Memory B cell (primary cell): ENCODE measurements at places on chromosomes 5 and 9.

DNA sequence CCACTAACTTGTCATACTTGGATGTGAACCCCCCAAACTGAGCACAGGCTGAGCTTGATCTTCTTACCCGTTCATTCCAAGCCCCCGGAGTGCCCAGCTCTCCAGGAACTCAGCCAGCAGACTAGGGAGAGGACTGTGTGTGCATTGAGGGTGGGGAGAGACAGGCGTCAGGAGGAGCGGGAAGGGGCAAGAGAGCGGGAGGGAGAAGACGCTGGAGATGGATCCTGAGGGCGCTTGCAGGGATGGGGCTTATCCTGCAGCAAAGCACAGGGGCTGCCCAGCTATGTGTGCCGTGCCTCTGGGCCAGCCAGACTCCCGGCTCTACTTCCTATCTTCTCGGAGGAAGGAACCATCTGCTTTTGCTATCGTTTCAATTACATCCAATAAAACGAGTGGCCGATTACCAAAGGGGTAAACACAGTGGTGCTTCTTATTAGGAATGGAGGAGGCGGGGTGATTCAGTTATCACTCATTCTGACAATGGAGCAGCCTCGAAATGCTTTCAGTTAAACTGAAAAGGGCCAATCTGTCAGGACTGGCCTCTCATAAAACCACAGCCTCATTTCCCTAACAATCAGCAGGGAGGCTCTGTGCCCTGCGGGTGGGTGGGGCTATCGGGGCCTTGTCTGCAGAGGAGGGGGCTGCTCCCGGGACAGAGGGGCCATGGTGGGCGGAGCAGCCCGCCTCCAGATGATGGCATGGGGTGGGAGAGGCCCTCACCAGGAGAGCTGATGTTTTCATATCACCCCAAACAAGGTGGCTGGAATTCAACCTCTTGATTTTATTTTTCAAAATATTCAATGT, 168.2 kb downstream of the DAB2IP start:
- no peak for DNase-seq

GRCh38 chr5:51632793-51633192, 249.5 kb downstream of the ISL1 start:
- no peak for DNase-seq

- no peak for DNase-seq
Measured at GRCh38 chr9:136750526-136750925, 2.2 kb upstream of the LCN6 start.

DNA sequence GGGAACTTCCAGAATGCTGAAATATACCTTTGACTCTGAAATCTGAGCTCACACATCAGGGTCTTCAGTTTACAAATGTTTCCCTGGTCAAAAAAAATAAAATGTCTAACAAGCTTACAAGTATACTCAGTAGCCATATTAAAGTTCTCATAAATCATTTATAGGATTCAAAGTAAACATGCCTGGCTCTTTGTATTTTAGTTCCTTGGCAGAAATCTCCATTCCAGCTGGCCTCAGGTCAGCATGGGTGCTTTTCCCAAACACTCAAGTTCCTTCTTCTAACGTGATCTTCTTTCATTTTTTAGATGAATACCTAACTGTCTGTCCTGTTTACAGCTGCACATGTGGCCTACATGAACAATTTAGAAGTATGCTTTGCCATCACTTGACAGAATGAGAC, 263.2 kb downstream of the GAS1 start:
- DNase-seq, result no peak

GRCh38 chr9:133991964-133992779, at the start of gene VAV2:
Gene VAV2 (minus strand): TSS chr9:133992324. CDS start chr9:133992278, 46 bp downstream.
- DNase-seq, result peak; percentile 57

GRCh38 chr5:90112033-90112692, 297.4 kb downstream of the CETN3 start:
- DNase-seq, result no peak

DNA sequence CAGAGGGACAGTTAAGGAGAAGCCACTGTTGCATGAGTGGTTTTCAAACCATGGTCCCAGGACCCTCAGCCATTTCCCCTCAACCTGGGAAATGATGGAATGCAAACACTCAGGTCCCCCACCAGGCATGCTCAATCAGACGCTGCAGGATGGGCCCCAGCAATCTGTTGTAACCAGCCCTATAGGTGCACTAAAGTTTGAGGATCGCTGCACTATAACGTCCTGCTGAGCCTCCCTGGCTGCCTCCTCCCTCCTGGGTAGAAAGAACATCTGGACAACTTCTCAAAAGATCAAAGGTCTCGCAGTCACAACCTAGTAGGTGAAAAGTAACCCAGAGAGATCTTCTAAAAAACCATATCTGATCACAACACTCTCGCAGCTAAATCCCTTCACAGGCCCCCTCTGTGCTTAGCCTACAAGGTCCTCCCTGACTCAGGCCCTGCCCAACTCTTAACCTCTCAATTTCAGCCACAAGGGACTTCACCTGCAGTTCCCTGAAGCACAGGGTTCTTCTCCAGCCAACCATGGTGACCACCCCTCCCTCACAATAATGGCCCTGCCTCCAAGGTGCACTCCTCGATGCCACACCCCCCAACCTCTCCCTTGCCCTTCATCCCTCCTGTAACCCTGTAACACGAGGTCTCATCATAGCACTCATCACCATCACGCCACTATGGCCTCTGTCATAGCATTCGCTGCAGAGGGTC, 3.5 kb downstream of the SHB start:
- DNase-seq, result no peak

DNA sequence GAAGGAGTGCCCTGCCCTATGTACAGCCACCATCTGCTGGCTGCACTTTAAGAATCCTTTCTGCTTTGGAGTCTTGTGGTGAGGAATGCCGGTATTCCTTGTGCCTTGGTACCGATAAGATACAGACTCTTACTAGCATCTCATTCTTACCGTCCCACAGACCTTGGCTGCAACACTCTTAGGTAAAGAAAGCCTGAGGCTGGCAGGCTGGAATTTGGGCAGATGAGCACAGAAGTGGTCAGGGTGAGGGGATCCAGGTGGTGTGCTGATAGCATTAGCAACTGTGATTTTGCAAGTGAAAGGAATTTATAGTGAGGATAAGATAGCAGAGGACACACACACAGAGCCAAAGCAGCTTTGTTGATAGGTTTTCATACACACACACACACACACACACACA, 198.1 kb downstream of the ENC1 start:
- no peak for DNase-seq

DNA sequence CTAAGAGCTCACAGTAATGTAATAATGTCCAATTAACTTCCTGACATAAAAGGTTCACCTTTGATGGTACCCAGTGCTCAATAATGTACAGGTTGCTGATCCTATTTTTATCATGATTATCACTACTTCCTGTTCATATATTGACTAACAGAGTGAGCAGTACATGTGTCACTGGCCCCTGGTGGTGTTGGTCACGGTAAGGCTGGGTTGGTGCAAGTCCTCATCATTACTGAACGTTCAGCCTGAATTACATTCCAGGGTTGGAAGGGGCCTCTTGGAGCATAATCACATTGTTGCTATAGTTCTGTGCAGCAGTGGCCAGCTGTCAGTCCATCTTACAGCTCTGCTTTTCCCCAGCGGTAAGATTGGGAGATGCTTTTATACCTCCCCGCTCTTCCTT, 24.2 kb upstream of the CKMT2 start:
- no peak for DNase-seq

DNA sequence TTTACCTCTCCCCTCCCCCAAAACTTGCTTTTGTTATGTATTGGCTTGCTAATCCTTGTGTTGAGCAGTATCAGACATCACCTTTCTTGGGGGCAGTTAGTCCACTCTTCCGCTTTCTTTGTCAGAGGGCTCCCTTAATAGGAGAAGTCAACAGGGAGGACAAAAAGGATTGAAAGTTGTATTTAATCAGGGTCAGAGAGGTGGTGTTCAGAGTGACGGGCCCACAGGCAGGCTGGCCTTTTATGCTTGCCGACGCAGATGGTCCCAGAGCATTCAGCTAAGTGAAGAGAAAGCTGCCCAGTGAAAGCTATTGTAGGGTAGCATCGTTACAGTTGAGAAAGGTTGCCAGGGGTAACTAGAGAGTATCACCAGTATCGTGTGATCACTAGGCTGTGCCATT, 131.1 kb downstream of the ZCCHC7 start:
- peak; percentile 15 for DNase-seq

- DNase-seq, result no peak
Measured at GRCh38 chr9:108687006-108687987, 168.5 kb downstream of the ACTL7B start.

DNA sequence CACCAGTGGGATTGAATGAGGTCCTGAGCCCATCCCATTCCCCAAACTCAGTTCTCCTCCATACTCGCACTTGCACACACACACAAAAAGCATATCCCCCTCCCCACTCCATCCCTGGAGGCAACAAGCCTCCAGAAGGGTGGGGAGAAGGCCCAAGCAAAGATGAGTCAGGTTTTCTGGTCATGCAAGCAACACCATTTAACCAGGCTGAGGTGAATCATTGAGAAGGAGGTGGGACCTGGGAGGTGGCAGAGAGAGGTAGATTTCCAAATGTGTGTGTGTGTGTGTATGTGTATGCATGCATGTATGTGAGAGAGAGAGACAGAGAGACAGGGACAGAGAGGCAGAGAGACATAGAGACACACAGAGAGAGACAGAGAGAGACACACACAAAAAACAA, 185.2 kb upstream of the TRIM32 start:
- DNase-seq, result no peak

DNA sequence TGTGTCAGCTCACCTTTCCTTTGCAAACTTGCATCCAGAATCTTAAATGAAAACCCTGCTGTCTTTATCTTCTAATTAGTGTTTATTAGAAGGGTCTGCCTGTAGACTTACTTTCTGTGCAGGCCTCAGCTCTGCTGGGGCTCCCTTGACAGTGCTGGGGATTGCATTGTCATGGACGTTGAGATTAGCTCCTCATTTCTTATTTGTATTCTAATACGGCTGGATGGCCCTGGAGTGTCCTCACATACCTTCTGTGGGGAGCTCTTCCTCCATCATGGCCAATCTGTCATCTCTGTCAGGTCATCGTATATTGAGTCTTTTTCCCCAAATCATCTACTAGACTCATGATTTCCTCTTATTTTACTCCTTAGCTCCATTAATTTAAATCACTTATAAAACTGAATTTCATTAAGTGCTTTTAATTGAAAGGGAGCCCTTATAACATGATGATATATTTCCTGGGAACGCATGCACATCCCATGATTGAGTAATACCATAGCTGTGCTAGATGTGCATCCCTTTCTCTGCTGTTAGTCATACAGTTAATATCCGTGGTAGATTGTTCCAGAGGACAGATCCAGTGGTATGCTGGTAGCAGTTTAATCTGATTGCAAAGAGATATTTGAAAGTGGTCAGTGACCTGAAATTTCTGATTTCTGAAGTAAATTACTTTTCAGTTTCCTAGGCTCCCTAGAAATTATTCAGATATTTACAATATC, 61.6 kb downstream of the ICE1 start:
- DNase-seq, result no peak

- no peak for DNase-seq
Measured at GRCh38 chr5:178420354-178420781, 169.8 kb downstream of the COL23A1 start.

GRCh38 chr9:119003201-119003611, 366.0 kb downstream of the BRINP1 start:
- DNase-seq, result no peak

DNA sequence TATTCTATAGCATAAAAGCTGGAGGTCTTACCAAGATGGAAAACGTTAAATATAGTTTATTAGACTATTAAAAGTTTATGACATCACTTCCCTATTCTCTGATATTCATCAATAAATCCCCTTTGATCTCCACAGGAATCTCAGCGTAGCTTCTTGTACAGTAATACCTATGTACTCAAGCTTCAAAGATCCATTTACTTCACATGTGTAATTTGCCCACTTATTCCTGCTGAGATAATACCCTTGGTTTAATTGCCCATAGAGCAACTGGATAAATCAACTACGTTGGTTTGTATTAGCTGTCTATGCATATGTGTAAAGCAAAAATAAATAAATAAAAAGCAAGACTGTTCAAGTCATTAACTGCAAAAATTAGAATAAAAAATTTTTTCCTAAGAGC, 219.7 kb downstream of the EFNA5 start:
- no peak for DNase-seq

- no peak for DNase-seq
Measured at GRCh38 chr9:76846297-76846696, 59.6 kb downstream of the PRUNE2 start.

DNA sequence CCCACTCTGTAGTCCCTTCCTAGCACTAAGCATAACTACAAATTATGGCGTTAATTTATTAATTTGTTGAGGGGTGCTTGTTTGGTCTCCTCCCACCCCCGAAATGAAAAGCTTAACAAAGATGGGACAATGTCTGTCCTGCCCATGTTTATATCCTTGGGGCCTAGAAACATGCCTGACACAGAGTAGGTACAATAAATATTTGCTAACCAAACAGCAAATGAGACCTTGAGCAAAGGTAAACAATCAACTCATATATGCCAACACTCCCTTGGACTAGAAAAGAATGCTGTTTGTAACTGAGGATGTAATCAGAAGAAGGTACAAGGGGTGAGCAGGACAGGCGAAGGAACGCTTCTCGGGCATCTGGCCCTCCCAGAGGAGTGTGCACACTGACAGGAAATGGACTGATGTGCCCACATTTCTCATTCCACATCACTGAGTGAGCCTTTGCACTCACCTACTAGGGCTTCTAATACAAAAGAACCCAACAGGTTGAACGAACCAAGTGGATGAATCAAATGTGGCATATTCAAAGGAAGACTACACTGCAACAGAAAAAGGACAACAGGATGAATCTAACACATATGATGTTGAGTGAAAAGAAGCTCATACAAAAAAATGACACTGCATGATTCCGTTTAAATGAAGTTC, 66.8 kb downstream of the MED27 start:
- no peak for DNase-seq

- DNase-seq, result no peak
Measured at GRCh38 chr5:141512911-141513626, 24.2 kb downstream of the PCDHGC5 start.

- no peak for DNase-seq
Measured at GRCh38 chr9:8484597-8485191, 685.1 kb upstream of the DMAC1 start.

DNA sequence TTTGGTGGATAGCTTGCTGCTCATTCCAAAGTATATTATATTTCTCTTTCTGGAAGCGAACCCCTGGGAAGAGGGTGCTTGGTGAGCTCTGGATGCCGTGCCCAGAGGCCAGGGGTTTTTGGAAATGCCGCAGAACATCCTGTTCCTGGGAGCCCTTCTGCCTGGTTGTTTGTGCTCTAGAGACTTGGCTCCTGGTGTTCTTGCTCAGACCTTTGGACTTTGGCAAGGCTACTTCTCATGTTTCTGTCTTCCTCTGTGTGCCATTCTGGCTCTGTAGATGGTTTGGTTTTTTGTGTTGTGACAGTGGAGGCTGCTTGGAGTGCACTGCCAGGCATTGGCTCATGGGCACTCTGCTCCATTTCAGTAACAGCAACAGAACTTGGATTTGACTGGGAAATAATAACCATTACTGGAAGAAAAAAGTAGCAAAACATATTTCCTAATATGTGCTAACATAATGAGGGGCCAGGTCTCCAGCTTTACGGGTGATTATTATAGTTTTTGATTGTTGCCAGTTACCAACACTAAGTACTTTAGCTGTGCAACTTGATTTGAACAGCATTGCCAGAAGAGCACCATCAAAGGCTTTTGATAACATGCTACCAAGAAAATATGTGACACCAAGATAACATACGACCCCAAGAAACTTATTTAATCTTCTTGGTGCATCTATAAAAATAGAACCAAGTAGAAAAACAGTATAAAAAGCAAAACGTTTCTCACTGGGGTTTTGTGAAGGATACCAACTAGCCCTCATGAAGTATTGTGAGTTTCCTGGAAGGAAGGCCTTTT, 94.2 kb downstream of the PCSK1 start:
- no peak for DNase-seq
